Activated gamma-delta T cell treated with Interleukin-2 at 50 U/mL for 16 hours (primary cell): ENCODE measurements at places on chromosomes 4 and X.

- no peak for DNase-seq
These were observed 670.3 kb upstream of the FAM241A start for GRCh38 chr4:111475001-111475400.

DNA sequence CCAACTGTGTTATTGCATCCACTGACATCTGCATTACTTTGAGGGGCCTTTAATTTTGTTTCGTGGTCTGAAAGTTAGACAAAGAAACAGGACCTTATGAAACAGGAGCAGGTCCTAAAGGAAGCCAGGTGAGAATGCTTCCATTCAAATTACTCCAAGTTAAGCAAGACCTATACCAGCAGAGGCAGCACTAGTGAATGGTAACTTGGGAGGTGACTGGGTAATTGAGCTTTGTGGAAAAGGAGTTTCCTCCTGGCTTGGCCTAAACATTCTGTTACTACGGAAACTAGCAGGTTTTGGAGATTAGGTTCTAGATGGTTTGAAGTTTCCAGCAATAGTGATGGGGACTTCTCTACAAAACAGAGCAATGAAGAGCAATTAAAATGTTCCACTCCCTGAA is 173.5 kb downstream of the NKX6-1 start:
- no peak for DNase-seq

- no peak for DNase-seq
These were observed 8.1 kb upstream of the TEX13A start for GRCh38 chrX:105228602-105229001.

GRCh38 chr4:161208564-161208963 is 955.2 kb downstream of the FSTL5 start:
- no peak for DNase-seq

DNA sequence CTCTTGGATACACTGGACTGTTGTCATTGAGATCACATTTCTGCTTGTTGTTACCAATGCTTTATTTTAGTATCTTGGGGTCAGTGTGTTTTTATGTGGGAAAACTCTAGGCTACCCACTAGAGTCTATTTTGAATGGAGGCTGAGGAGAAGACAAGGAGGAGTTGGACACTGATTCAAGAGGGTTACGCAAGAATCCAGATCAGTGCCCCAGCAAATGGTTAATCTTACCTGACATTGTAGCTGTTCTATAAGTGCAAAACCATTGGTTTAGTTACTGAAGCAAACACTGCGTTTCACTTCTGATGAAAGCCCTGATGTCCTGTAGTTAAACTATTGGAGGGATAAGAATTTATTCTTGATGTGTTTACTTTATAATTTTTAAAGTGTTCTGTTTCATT is 331.1 kb upstream of the NR3C2 start:
- no peak for DNase-seq

- DNase-seq: no peak
These were observed 129.3 kb upstream of the FAM9B start for GRCh38 chrX:9163214-9163709.

- DNase-seq: no peak
These were observed 284.7 kb downstream of the CAMK2D start for GRCh38 chr4:113476800-113477199.

DNA sequence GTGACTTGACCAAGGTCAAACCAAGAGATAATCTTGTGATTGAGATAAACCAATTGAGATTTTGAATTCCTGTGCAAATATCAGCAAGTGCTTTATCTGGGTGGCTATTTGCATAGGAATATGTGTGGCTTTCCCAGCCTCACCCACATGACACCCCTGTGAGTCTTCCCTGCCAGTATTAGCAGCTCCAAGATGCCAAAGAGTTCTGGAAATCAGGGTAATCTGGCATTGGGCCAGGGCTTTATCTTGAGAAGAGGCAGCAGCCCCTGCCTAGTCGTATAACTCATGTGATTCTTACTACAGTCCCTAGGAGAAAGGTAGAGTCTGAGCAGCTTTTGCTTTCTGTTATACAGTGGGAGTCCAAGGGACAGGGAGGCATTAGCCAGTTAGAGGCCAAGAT is 87.7 kb downstream of the RLIM start:
- DNase-seq: no peak

GRCh38 chr4:4593596-4594284 is 51.9 kb upstream of the STX18 start:
- no peak for DNase-seq

DNA sequence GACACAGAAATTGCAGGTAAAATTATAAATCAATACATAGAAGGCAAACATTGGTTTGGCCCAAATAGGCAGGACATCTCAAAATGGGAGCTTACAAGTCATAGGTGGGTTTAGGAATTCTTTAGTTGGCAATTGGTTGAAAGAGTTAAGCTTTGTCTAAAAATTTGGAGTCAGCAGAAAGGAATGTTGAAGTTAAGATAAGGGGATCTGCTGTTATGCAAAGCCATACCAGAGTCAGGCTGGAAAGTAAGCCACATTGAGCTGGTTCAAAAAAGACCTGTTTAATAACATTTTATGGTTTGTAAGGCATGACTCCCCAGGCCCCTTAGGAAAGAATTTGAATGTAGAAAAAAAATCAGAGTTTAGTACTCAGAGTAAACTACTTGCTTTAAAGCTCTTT is 92.6 kb downstream of the IL13RA2 start:
- DNase-seq: no peak

- no peak for DNase-seq
These were observed 849.1 kb upstream of the SLIT2 start for GRCh38 chr4:19402581-19403065.
